ENCODE measurements at places on chromosomes 4 and X. TPM values are rescaled to one million over a fixed set of nuclear protein-coding genes. Genes with fewer than 3 reads are reported as not detected.

Gene RNF128
- total RNA-seq = 5.2 TPM

Gene MAGEC3
- not detected for total RNA-seq

Gene FRMD7
- total RNA-seq = not detected

Gene CXCR3
- not detected for total RNA-seq

Gene FAM47C
- not detected for total RNA-seq

Gene ZXDA
- total RNA-seq = 1.3 TPM

Gene MAGEB17
- total RNA-seq = not detected

Gene SULT1E1
- 0.52 TPM for total RNA-seq

Gene ZNF630
- 1.4 TPM for total RNA-seq

Gene DMRTC1
- not detected for total RNA-seq

Gene SPOCK3
- total RNA-seq = not detected

Gene JADE3
- 4.9 TPM for total RNA-seq

Gene NPNT
- total RNA-seq = 17.5 TPM

Gene CDX4
- not detected for total RNA-seq

Gene CENPI
- total RNA-seq = 3.9 TPM

Gene CDKL2
- total RNA-seq = 0.56 TPM

Gene LPAR4
- total RNA-seq = not detected

Gene SLC2A9
- total RNA-seq = 21.5 TPM

Gene RAB39B
- not detected for total RNA-seq

Gene XKRX
- 3.7 TPM for total RNA-seq

Gene NAP1L2
- total RNA-seq = 0.92 TPM

Gene KCNE5
- total RNA-seq = not detected

Gene CCKAR
- total RNA-seq = not detected

Gene CNKSR2
- total RNA-seq = not detected

Gene TCEAL5
- not detected for total RNA-seq

Gene ART3
- not detected for total RNA-seq

Gene PSAPL1
- not detected for total RNA-seq

Gene TCEAL1
- total RNA-seq = 6.1 TPM

Gene TRIML2
- total RNA-seq = not detected

Gene MAGEC1
- total RNA-seq = not detected

Gene XAGE1A
- total RNA-seq = not detected

Gene G3BP2
- total RNA-seq = 47.2 TPM

Gene FAM47E
- total RNA-seq = 0.20 TPM

Gene TMPRSS11B
- 36.9 TPM for total RNA-seq

Gene PWWP3B
- 0.04 TPM for total RNA-seq

All from esophagus mucosa (tissue), 1 donor.